ENCODE measurements at places on chromosomes 3 and 15.
A peak's percentile ranks its signal among the peaks of the same experiment; 100 is the strongest.

- no peak for DNase-seq
Measured at GRCh38 chr3:157581371-157581770, 78.2 kb upstream of the VEPH1 start.

DNA sequence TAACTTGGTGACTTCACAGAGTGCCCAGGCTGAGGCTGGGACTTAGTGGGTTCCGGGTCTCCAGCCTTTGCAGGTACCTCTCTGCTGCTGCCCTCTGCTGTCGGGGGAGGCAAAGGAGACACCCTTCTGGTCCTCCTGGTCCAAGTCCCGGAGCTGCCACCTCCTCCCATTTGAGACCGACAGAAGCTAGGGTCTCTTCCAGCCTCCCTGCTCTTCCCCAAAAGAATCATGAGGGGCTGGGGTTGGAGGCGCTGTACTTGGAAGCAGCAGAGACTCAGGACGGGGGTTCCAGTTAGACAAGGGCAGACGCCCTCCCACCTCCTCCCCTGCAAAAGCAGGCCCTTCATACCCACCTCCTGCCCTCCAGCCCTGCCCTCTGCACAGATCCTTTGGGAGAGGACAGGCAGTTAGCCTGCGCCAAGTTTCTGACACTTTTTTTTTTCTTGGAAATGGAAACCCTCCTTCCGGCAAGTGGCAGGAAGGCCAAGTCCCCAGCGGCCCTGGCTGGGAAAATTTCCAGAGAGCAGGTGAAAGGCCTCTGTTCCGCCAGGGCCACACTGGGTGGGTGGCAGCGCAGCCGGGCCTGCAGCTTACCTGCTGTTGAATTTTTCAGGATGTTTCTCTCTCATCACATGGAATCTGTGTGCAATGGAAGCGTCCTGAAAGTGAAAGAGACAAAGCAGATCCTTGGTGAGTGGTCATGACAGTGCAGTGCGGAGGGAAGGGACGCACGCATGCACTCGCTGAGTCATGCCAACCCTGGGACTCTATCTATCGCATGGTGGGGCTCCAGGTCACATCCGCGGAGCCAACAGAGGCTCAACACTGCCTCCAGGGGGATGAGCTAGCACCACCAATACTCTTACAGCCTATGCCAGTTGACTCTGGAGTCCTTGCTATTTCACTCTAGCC lies 119.9 kb downstream of the DGKG start:
- DNase-seq, result no peak

DNA sequence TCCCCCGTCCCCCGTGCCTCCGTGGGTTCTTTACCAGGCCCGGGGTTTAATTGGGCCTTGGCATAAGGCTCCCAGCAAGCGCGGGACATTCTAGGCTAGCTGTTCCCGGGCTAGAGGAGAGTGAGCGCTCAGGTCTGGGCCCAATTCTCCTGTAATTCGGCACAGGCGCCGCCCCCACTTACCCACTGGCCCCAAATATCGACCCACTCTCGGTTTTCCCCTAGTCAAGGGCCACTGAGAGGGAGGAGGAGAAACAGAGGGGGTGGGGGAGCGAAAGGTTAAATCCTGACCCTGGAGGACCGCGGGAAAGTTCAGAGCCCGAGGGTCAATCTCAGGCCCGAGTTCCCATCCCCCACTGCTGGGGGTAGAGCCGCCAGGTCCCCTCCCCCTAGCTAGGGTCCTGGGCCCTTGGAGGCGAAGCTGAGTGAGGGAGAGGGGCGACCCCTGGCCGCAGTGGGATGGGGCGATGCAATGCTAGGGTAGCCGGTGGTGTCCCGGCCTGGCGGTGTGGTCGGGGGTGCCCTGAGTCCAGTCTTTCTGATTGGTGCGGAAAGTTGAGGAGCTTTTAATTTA lies 8.5 kb upstream of the ONECUT1 start:
- no peak for DNase-seq

DNA sequence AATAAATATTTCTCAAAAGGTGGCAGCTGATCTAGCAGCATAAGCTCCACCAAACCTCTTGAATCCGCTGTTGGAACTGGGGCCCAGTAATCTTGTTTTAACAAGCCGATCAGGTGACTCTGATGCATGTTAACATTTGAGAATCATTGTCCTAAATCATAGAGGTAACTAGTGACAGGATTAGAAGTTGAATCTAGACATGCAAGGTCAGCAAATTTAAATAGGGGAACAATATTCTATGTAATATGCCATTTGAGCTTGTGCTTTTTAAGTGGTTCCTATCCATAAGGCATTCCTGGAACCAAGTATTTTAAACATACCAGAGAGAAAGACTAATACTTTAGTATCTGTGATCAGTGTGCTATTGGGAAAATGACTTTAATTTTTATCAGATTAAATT lies 412.8 kb downstream of the PYDC2 start:
- DNase-seq, result no peak

DNA sequence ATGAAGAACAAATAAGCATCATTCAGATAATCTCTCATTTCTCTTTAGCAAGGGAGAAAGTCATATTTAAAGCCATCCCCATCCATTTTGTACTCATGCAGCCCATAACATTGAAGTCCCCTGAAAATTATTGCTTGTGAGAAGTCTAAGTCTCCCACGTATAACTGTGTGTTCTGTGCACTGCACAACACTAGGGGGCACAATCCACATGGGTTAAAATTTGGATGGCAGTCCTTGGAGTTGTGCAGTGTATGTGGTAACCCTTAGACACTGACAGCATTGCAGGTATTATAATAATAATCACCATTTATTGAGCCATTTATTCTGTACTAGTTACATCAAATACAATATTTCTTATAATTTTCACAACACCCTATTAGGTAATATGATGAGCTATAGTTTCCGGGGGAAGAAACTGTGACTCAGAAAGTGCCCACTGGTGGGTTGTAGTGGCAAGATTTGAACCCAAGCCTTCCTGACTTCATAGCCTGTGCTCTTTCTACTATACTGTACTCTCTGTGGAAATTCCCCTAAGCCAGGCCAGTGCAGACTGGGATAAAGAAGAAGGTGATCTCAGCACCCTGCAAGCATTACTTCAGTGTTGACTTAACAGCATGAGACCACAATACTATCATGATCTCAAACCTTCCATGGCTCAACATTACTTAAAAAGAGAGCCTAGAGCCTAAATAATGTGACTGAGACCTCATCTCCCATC lies 15.7 kb downstream of the KCNAB1 start:
- no peak for DNase-seq

DNA sequence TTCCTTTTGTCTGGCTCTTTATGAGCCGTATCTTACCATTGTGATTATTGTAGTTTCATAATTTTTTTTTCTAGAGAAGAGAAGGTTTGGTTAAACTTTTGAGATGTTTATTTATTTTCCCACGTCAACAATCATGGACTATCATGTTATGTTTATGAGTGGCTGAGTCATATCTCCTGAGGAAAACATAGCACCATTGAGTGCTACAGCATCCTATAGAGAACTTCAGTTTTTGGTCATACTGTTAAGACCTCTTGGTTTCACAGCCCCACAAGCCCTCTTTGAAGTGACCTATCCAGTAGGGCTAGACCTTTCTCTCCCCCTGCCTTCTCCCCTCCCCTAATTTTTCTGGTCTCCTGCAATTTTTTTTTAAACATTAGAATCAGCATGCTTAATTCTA lies 20.8 kb downstream of the PIK3CA start:
- DNase-seq, result no peak

DNA sequence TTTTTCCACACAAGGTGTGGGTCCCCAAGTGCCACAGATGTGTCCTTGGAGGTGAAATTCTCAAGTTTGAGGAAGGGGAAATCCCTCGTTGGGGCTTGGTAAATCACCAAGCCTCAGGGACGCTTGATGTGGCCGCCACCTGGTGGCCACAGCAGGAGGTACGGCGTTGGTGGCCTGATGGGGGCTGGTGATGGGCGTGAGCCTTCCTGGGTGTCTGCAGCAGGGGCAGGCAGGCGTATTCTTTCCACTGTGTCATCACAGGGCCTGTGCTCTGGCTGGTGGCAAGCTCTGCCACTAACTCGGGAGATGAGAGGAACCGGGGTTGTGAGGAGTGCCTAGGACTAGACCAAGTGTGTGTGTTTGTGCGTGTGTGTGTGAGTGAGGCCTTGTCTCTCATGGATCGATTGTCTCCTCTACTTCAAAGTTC lies 4.2 kb downstream of the ACOX2 start:
- peak; percentile 72 for DNase-seq

DNA sequence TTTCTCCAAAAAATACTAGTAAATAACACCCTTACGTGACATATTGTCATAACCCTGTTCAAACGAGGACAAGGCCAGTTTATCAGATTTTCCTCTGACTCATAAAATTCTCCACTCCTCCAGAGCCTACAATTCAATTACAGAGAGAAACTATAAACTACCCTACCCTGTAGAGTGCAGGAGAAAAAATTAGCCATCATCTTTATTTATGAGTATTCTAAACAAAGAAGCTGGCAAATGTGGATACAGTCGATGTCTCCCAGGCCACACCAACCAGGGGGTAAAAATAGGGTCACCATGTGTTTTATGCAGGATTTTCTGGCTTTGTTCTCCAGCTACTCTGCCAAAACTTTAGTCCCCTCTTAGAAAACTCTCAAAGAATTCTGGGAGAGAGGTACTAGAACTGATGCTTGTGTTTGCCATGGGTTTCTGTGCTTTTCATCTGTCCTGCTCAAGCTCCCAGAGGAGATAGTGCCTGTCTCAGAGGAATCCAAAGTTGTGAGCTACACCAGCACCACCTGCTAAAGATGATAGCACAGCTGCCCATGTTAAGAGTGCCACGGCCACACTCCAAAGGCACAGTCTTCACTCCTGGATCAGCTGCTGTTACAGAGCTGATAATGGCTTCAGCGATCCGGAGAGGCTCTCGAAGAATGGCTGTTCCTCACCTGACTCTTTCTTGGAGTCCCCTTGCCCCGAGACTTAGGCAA lies 150.2 kb downstream of the IMPG2 start:
- peak; percentile 87 for DNase-seq

GRCh38 chr3:120214176-120214575 lies 70.8 kb downstream of the GPR156 start:
- DNase-seq, result no peak

- DNase-seq, result no peak
Measured at GRCh38 chr15:100932676-100933348, 13.7 kb downstream of the LRRK1 start.

- no peak for DNase-seq
Measured at GRCh38 chr3:42166662-42167300, 75.6 kb downstream of the TRAK1 start.

- DNase-seq, result no peak
Measured at GRCh38 chr15:74648051-74648842, 32.6 kb downstream of the CLK3 start.

DNA sequence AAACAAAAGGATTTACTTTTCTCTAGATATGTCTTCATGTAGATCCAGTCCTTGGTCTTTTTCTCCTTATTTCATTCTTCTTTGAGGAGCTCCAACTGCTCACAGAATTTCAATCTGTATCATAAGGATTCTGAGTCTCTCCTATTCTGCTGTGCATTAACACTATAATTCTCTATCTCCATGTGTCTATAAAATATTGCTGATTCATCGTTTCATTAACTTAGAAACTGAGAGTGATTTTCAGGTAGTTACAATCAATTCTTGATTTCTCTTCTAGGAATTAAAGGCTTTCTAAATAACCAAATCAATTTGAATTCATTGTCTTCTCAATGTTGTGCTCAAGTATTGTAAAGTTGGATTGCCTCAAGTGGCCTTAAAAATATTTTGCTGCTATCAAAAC lies 651.5 kb upstream of the CADM2 start:
- DNase-seq, result no peak

- DNase-seq, result no peak
Measured at GRCh38 chr3:64773137-64773536, 85.3 kb upstream of the ADAMTS9 start.

- DNase-seq, result no peak
Measured at GRCh38 chr3:174315225-174315624, 543.9 kb upstream of the NAALADL2 start.

DNA sequence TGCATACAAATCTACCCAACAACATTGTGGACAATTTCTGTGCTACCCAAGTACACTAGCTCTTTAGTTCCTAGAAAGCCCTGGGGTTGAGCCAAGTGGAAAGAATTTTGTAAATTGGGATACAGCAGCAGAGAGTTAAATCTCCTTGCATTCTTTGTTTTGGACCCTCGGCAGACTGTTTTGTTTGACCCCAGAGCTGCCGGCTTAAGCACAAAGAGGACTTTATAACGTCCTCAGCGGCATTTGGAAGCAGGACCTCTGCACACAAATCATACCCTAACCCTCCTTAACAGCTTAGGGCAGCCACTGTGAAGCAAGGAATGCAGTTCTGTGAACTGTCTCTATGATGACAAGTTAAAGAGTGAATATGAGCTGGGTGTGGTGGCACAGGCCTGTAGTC lies 415.3 kb downstream of the CNTN4 start:
- peak; percentile 29 for DNase-seq

GRCh38 chr3:193620650-193621049 lies 27.6 kb downstream of the OPA1 start:
- DNase-seq, result no peak

DNA sequence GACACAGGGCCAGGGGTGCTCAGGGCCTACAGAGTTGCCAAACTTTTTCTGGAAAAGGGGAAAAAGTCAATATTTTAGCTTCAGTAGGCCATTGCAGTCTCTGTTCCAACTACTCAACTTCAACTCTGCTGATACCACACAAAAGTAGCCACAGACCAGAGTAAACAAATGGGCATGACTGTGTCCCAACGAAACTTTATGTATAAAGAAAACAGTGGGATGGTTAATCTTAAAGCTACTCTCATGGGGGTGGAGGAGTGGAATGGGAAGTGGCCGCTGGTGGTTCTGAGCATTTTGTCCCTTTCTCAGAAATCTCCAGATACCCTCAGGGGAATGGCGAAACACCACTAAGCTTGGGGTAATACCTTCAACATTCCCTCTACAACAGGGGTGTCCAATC lies 69.9 kb downstream of the OSBPL10 start:
- DNase-seq, result no peak

GRCh38 chr3:36988356-36988755 lies 4.6 kb downstream of the EPM2AIP1 start:
- no peak for DNase-seq

DNA sequence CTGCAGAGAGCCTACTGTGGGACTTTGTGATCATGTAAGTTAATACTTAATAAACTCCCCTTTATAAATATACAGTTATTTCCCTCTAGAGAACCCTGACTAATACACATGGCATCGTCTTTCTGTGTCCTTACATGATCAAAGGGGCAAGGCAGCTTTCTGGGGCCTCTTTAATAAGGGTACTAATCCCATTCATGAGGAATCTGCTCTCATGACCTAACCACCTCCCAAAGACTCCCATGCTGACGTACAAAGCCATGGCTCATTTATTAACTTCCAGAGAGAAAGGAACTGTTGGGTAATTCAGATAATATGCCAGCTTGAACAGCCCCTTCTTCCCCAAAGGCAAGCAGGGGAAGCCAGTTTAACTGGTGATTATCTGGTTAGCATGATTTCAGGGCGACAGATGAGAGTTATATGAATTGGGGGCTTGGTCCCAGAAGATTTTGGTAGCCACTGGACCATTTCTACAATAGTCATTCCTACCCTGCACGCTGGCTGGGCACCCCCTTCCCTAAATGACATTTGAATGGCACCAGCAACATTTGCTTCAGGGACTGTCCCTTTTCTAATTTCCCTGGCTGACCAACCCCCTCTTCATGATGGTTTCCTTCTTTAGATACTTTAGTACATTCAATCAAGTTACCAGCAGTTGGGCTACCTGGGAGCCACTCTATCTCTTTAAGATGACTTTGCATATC lies 83.6 kb upstream of the C3orf80 start:
- no peak for DNase-seq
